ENCODE measurements at places on chromosomes 4 and X.

DNA sequence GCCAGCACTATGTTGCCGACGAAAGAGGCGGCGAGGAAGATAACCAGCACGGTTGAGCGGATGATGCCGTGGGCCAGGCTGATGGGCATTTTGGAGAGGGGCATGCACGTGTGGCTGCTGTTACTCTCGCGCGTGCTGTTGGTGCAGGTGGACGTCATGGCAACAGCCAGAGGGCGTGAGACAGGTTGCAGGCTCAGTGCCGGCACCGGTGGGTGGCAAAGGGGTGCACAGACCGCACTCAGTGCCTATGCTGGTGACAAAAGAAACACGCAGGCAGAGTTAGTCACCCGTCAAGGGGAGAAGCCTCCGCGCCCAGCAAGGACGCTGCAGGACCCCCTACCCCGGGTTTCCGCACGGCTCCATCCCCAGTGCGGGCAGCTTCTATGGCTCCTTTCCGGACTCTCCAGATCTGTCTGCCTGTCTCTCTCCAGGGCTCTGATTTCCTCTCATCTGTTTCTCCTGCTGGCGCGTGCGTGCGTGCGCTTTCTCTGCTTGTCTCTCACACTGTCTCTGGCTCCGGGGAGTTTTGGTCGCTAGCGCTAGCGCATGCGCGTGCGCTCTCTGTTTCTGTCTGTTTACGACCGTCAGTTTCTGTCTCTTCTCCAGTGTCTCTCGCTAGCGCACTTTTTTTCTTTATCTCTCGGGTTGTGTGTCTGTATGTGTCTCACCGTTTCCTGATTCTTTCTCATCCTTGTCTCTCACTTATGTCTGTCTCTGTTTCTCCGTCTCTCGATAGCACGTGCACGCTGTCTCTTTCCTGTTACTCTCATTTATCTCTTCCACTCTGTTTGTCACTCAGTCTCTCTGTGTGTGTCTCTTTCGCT lies 2.1 kb downstream of the GPR101 start:
- DNase-seq = peak; percentile 54

DNA sequence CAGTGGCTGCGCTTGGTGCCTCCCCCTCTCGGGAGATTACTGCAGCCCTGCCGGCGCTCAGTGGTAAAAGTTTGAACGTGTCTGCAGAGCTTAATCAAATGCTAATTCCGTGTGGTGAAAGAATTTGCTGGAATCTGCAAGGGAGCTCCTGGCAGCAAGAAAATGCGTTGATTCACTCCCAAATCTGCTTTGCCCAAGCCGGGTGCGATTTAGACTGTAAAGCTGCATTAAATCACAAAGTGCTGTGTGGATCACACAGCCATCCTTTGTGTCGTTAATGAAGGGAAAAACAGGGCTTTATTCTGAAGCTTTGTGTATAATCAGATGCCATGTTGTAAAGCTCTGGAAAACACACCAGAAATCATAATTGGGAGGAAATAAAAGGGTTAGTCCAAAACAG lies 444.1 kb downstream of the BCOR start:
- DNase-seq = no peak

GRCh38 chr4:127055357-127055756 lies 577.4 kb upstream of the INTU start:
- DNase-seq = peak; percentile 6

DNA sequence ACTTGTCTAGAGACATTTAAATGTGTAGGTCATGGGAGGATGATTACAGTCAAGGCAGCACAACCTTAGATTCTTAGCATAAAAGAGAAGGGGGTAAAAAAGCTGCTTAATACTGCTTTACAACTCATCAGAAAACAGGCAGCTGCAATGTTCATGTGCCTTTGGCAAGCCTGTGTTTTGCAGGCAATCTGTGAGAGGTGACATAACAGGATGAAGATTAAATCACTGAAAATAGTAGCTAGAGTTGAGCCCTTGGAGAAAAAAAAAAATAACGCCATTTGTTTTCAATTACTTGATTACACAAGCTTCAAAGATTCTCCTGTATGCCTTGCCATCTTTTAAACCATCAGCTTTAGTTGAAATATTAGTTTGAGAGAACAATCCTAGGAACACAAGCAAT lies 847.6 kb upstream of the LCORL start:
- no peak for DNase-seq

DNA sequence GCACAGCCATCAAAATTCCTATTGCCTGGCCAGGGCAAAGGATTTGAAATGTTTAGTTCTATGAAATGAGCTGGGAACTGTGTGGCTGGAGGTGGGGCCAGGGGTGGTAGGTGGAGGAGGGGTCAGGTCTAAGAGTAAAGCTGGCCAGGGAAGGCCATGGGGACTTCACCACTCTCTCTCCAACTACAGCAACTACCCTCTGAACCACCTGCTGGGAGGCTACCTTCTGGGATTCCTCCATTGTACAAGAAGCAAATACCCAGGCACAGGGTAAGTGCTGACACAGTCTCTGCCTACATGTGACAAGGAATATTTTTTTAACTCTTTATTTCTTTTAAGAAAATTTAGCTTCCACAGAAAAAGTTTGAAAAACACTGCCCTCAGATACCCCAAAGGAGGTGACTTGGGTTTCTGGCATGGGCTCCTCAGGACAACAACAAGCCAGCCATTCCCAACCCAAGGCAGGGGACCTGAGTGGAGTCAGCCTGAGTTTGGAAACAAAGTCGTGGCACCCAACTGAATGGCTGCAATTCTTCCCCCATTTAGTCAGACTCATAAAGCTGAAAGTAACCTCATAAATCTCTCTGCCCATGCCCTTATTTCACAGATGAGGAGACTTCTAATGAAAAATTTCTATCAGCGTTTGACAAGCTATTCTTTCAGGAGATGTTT lies 593.8 kb upstream of the DIPK2B start:
- no peak for DNase-seq

DNA sequence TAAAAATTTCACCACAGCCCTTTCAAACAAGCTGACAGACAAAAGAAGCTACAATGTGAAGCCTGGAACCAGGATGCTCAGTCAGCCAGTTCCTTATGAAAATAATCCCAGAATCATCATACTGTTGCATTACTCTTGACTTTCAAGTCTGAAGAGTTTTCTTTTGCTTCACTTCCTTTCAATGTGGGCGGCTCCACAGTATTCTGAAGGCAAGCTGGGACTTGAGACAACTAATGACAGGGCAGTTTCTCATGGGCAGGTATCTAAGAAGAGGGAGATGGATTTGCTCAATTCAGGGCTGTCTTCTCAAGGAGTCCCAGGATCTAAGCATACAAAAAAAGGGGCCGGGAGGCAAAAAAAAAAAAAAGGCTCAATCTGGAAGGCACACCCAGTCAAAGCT lies 173.4 kb downstream of the PAPSS1 start:
- DNase-seq = no peak

DNA sequence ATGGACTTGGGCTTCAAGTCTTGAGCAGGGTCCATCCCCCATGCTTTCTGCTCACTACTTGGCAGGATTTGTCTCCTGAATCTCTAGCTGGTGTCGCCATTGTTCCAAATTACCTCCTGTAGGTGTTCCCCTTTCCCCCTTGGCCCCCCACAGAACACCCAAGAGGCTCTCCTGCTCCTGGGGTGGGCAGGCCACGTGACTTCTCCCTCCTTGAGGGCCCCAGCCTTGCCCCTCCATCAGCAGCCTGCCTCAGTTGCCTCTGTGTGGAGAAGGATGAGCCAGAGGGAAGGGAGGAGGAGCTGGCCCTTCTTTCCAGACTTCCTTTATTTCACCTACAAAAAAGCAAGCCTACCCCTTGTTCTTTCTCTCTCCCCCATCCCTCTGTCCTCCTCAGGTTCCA lies 1.8 kb downstream of the GPR78 start:
- DNase-seq = no peak

GRCh38 chr4:114401483-114401882 lies 197.1 kb upstream of the UGT8 start:
- DNase-seq = no peak

DNA sequence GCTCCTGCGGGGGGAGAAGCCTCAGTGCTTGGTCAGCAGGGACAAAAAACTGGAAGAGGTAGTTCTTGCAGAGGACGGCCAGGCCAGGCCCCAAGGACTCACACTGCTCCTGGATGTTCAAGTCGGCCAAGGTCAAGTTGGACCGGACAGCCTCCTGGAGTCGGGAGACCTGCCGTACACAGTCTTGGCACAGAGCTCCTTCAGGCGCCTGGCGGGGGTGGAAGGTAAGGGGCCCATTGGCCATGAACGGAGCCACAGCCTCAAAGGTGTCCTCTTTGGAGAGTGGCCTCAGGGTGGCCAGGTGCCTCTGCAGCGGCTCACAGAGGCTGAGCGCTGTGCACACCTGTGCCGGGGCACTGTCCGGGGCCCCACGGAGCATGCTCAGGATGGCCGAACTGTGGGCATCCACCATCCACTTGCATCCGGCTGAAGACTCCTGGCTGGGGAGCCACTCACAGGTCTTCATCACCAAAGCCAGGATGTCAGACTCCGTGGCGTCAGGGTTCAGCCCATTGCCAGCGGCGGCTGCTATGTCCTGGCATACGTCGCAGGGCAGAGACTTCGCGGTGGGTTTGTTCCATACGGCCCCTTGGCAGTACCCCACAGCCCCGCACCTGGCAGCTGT lies 477 bp downstream of the PSAPL1 start:
- DNase-seq = no peak

DNA sequence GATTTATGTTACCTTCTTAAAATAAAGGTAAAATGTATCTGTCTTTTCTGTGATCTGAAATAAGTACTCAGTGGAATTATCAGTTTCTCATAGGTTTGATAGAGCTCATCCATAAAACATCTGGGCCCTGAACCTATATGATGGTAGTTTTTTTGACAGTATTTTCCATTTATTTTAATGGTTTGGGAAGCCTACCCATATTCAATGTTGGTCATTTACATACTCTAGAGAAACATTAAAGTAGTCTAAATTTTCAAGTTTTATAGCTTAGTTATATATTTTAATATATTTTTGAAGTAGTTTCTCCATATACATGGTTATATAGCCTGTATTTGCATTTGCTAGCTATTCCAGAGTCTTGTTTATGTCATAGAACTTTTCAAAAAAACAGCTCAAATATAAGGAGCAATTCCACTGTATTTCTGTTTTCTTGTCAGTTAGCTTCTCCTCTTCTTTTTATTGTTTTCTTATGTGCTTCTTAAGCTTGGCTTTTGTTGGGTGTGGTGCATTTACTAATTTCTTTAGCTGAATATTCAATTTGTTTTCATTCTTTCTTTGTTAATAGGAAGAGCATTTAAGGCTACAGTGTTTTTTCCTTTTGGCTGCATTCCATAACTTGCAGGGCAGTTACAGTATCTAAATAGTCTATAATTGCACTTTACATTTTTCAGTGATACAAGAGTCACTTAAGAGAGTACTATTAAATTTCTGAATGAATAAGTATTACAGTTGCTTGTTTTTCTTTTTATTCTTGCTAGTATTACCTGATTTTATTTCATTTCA lies 181.4 kb downstream of the DKK2 start:
- DNase-seq = peak; percentile 53

DNA sequence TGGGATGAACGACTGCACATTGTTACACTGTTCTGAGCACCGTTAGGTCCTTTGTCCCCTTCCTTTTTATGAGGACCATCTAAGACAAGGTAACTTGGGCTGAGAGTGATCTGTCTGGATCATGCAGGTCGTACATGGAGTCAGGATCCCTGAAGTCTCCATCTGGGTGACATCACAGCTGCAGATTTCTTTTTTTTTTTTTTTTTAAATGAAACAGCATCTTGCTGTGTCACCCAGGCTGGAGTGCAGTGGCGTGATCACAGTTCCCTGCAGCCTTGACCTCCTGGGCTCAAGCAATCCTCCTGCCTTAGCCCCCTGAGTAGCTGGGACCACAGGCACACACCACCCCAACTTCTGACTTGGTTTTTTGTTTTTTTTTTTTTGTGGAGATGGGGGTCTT lies 16.5 kb downstream of the SHROOM2 start:
- no peak for DNase-seq

- no peak for DNase-seq
These were observed 18.5 kb upstream of the OPN1LW start for GRCh38 chrX:154125391-154126040.

GRCh38 chr4:127604949-127605709 lies 27.6 kb upstream of the INTU start:
- peak; percentile 35 for DNase-seq

DNA sequence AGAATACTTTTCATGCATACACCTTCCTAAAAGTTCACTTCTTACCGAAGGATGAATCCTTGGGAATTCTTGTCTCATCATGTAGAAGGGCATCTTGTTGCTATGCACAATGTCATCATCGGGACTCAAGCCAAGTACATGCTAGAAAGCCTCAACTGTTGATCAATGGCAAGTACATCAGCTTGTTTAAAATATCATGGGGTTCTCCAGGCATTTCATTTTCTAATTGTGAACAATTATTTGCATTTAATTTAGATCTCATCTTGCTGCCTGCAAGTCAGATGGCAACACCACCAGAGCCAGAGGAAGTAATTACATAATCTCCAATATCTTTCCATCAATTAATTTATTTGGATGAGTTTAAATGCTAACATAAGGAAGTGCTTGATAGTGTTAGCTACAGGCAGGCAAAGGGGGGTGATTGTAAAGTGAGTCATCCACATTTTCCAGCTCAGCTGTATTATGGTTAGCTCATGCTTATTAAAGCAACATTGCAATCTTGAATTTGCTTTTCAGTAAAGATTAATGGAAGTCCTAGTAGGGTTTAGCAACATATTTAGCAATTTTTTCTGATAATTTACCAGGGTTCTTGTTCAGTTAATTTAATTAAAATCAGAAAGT lies 356.5 kb downstream of the CBLL2 start:
- DNase-seq = peak; percentile 70

GRCh38 chr4:139137763-139138162 lies 39.3 kb downstream of the ELF2 start:
- DNase-seq = no peak

- DNase-seq = peak; percentile 29
These were observed 34.2 kb upstream of the C1GALT1C1 start for GRCh38 chrX:120664081-120664480.

GRCh38 chrX:132983496-132983895 lies 25.1 kb upstream of the HS6ST2 start:
- DNase-seq = no peak

DNA sequence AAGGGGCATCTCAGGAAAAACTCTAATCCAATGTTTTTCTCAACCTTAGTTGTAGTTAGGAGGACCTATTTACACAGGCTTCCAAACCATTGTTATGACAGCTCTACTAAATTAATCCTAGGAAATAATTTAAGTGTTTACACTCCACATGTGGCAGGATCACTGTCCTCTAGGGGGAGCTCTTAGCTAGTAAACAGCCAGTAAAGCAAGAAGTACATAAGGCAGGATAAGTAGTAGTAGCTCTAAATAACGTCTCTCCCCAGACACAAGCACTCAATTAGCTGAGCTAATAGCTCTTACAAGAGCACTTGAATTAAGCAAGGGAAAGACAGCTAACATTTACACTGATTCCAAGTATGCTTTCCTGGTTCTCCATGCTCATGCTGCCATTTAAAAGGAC lies 37.3 kb downstream of the NUDT11 start:
- DNase-seq = peak; percentile 12

GRCh38 chr4:65893957-65894755 lies 223.9 kb upstream of the EPHA5 start:
- DNase-seq = peak; percentile 47

DNA sequence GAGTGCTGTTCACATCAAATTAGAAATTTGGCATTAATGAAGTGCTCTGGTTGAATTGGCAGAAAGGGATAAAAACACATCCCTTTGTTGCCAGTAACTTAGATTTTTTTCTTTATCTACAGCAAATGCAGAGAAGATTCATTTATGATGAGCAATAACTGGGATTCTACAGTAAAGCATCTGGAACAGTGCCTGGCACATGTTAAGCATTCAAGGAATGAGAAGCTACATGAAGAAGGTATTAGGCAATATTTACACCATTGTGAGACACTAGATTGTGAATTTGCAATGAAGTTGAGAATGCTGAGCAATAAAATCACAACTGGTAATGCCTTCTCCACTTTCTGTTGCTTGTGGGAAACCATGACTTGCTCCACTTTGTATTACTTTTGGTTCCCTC lies 33.5 kb downstream of the PCDH19 start:
- DNase-seq = peak; percentile 81
